Activated naive CD4-positive, alpha-beta T cell (primary cell): ENCODE measurements at places on chromosomes 3 and 15.
A peak's percentile ranks its signal among the peaks of the same experiment; 100 is the strongest.

- peak; percentile 8 for DNase-seq
Measured at GRCh38 chr3:72288955-72289691, 504.2 kb upstream of the PROK2 start.

GRCh38 chr3:197562398-197563251, 6.9 kb upstream of the BDH1 start:
- DNase-seq: no peak

- no peak for DNase-seq
Measured at GRCh38 chr3:18752273-18752934, 327.3 kb upstream of the SATB1 start.

DNA sequence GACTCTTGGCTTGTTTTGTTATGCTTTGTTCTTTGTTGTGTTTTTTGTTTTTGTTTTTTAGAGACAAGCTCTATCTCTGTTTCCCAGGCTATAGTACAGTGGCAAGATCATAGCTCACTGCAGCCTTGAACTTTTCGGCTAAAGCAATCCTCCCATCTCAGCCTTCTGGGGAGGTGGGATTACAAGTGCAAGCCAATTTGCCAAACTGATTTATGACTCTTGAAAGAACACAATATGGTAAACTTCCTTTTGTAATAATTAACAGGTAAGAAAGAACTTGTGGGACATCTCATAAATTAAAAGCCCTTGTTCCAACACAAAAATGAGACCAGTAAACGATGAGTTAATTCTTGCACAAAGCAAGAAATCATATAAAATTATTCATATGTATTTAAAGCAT, 476.3 kb downstream of the MAGI1 start:
- no peak for DNase-seq

- no peak for DNase-seq
Measured at GRCh38 chr3:72659596-72659995, 188.6 kb downstream of the SHQ1 start.

DNA sequence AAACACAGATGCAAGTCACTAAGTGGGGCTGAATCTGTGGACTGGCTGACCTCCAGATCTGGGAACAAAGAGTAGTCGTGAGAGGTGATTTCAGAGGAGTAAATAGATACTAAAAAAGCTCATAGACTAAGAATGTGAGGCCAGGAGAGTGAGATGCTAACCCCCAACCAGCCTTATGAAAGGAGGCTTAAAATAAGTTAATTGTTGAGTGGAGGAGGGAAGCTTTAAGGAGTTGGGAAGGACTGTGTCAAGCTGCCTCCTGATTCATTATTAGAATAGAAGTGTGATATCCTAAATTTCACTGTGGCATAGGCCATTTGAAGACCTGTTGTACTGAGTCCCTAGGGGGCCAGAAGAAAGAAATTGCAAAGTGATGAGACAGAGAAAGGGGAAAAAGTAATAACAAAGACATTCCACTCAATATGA, 107.6 kb downstream of the RBPMS2 start:
- no peak for DNase-seq

DNA sequence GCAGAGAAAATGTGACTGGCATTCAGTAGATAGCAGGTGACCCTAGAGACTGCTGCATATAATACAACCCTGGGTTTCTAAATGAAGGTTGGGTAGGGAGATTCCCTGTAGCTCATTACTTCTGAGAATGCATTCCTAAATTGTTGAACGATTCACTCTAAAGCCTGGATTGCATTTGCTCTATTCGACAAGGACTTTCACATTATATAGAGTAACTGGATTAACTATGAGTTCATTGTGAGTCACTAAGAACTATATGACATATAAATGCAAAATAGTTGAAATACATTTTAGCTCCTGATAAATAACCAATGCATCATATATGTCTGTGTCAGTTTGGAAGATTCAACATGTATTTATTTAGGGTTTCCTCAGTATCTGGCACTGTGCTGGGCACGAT, 294.7 kb upstream of the CCDC54 start:
- no peak for DNase-seq

DNA sequence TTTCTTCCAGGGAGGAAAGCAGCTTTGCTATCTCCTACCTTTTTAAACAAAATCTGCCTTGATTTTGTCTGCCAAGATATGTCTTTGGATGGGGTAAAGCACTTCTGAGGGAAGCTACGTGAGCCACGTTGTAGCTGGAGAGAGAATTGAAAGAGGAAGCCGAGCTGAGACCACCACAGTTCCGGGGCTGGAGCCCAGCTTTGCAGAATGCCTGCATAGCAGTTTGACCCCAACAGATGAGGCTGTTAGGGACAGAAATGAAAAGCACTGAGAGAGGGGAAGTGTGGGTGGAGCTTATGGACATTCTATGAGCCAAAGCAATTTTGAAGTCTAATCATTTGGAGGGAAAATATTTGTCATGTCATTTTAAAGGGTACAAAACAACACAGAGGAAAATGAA, 45.4 kb downstream of the LIPC start:
- DNase-seq: no peak

GRCh38 chr15:91482799-91483198, 370.7 kb upstream of the SLCO3A1 start:
- no peak for DNase-seq

DNA sequence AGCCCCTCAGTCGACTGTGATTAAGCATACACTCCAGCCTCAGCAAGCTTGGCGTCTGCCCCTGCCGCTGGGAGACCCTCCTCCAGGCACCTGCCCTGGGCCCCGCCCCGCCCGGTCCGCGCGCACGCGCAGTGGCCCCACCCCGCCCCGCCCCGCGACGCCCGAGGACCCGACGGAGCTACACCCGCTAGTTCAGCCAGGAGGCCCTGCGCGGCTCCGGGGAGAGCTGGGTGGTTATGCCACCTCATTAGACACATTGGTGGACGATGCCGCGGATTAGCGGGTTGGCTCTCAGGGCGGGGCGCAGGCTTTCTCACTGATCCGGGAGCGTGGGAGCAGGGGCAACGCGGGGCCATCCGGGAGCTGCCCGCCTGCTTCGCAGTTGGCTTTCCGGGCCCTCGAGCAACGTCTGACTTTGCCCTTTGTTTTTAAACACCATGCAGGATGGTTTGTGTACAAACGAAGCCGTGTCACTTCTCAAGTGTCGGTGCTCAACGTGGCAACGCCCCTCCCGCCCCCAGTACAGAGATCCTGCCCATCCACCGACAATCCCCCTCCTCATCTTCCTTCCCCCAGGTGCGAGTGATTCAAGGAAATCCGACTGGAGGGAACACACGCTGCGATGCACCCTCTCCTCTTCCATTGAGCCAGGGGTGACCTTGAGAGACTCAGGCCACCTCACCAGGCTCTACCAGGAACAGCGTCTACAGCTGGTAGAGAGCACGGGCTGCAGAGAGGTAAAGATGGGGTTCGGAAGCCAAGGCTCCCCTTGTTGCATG, 109.3 kb downstream of the SHQ1 start:
- DNase-seq: peak; percentile 72

GRCh38 chr15:61916104-61916503, 144.1 kb downstream of the VPS13C start:
- no peak for DNase-seq

DNA sequence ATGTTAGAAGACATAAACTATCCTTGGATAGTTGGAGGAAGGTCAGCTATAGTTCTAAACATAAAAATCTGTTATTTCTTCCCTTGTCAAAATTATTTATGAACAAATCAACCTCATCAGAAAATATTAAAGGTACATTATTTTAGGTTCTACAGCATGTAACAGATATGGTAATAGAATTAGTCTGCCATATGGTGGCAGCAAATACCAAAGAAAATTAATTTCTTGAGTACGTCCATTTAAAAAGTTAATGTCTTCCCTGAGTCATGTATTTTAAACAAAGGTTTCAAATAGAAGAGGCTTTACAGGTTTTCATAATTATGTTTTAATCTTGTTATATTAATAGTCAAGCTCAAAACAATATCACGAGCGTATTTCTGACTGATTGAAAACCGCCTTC, 17.9 kb upstream of the ANKRD28 start:
- DNase-seq: no peak

DNA sequence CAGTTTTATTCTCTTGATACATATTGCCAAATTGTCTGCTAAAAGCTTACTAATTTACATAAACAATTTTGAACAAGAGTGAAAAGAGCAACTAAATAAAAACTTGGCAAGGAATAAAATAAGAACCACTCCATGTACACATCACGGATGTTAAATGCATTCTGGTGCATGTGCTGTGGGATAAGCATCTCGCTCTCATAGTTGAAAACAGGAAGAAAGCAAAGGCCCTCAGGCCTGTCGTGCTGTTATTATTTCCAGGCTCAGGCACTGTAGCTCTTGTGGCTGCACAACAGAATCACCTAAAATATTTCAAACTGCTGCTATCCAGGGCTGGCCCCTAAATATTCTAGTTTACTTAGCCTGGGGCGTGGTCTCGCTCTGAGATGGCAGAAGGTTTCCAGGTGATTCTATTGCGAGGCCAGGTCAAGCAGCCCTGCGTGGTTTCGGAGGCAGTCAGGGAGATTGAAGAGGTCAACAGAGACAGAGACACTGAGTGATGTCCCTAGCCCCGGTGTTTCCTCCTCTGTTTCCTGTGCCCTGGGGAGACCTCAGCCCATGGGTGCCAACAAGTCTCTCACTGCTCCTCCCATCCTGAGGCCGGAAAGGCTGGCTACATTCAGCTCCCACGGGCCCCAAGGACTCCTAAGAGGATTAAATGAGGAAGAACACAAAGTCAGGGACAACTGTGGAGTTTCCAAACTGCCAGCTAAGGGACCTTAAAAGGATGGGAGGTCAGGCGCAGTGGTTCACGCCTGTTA, 18.2 kb upstream of the PDIA5 start:
- DNase-seq: no peak

DNA sequence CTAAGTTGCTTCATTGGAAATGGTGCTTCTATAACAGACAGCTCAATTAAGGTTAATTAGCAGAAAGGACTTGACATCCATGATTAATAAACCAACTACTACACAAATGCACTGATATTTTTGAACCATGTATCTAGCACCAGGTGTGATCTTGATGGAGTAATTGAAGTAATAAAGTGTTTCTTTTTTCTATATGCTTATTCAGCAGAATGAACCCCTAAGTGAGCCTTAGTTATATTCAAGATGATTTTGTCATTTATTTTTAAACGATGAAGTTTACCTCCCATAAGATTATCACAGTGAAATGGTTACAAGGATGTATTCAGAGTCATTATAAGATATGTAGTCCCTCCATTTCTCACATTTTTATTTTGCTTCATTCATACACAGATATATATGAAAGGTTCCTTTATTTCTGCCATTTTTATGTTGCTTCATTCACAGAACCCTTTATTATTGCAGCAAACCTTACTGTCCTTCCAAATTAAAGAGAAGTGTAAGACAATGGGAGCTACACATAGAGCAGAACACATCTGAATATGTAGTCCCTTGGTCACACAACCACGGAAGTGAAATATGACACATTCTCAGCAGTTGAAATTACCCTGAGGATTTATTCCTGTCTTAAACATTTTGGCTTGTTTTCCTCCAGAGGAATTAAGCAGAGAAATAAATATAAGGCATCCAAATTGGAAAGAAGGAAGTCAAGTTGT, 295.0 kb downstream of the RAP2B start:
- no peak for DNase-seq

DNA sequence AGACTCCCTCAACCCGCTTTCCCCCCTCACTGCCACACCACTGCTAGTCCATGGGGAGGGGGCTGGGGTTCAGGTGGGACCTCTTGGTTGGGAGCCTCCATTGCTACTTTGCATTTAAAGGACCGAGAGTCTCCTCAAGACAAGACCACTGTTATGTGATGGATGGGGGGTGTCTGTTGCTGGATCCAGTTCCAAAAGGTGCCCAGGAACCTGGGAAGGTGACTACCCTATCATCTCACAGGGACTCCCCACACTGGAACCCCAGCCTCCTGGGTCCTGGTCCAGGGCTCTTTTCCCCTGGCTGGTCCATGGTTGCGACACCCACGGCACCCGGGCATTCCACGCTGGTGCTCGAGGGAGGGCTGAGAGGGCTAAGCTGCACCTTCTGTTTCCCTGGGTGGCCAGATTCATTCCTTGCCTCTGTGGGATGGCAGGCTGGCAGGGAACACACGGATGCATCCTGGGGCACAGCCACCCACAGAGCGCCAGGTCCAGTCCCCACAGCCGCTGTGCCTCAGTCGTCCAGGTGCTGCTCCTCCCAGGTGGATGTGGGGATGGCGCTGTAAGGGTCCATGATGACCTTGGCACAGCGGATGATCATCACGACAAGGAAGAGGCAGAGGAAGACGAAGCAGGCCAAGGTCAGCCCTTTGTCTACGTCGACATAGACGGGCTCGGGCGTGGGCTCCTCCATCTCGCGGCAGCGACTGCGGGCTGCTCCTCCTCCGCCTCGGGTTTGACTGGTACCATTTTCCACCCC, 48.6 kb downstream of the FAH start:
- DNase-seq: no peak

- DNase-seq: no peak
Measured at GRCh38 chr3:62870321-62870720, 4.9 kb downstream of the CADPS start.

DNA sequence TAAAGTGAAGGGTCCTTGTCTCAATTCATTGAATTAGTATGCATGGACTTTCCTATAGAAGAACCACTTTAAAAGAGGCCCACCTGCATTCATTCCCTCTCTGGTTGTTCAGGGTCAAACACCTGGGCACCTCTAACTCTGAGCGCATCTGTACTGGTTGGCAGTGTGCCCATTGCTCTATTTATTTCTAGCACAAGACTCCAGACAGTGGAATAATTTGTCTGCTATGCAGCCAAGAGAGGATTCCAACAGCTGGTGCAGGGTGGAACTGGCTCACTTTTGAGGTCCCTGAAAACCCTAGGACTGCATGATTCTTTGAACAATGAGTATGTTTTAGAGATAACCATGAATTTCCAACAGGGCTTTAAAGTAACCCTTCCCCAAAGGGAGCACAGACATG, 57.9 kb downstream of the CCDC33 start:
- DNase-seq: no peak

- no peak for DNase-seq
Measured at GRCh38 chr15:52164631-52165265, 26.4 kb downstream of the GNB5 start.

- DNase-seq: no peak
Measured at GRCh38 chr3:9409981-9410854, 12.8 kb downstream of the SETD5 start.

DNA sequence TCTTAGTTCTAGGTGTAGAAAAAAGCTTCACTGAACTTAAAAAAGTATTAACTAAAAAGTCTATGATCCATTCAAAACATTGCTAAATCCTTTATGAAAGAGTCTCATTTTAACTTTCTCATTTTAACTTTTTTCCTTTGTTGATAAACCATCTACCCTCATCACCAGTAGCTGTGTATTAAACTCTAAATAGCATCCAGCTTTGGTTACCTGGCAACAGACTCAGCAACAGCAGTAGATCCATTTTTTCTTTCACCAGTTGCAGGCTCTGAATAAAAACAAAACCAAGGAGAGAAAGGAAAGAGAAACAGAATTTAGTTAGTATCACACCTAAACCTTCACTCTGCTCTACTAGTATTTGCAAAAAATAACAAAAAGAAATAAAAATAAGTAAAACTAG, 51.6 kb downstream of the TP53BP1 start:
- no peak for DNase-seq

GRCh38 chr3:140176526-140176925, 241.5 kb downstream of the CLSTN2 start:
- no peak for DNase-seq
